H4 (cell line): ENCODE measurements at places on chromosomes 7 and 10. TPM values are rescaled to one million over a fixed set of nuclear protein-coding genes. Genes with fewer than 3 reads are reported as not detected.

GRCh38 chr7:46424934-46425333, 503.9 kb upstream of the IGFBP3 start:
- DNase-seq, result no peak

- no peak for DNase-seq
These were observed 70.4 kb downstream of the FAM171A1 start for GRCh38 chr10:15300697-15301096.

- DNase-seq, result peak; percentile 24
These were observed 305.1 kb upstream of the PITRM1 start for GRCh38 chr10:3477683-3478082.

Gene CALD1
- 152 and 195 TPM in 2 replicates for total RNA-seq

DNA sequence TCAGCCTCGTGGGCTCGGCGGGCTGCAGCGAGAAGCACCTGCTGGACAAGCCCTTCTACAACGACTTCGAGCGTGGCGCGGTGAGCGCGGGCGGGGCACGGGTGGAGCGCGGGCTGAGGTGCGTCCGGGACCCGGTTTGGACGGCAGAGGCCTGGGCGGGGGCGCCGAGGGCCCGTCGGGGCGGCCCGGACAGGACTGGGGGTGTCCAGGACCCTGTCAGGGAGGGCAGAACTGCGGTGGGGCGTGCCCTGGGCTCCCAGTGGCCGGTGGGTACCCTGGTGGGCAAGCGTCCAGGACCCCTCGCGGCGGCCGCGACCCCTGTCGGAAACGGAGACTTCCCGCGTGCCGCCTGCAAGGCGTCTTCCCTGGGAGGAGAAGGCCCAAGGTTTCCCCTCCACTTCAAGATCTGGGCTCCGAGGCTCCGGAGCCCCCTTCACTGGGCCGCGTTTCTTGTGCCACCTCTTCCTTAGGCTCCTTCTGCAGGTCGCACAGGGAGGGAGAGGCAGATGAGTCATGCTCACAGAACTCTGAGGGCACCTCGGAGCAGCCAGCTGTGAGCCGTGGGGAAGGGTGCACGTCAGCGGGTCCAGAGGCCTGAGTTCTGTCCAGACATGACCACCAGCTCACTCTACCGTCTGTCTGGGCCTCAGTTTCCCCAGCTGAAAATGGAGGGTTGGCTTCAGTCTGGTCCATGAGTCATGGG, 485 bp downstream of the ALOX5 start:
- no peak for DNase-seq

DNA sequence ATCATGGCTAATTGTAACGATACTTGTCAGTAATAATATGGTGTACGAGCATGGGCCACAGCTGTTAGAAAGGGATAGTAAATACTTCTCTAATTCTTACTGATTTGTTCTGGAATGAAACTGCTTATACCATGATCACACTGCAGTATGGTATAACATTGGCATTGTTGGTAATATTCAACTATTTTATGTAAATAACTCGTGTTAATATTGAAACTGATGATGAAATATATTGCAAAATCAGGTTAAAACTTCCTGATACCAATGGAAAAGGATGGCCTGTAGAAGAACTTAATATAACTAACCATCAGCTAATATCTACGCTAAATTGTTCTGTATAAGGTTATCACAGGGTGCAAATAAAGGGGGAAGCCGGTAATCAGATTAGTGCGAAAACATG, 10.3 kb downstream of the OR2A14 start:
- no peak for DNase-seq
